Daoy (cell line): ENCODE measurements at places on chromosomes 3 and 15. TPM values are rescaled to one million over a fixed set of nuclear protein-coding genes. Genes with fewer than 3 reads are reported as not detected.
A peak's percentile ranks its signal among the peaks of the same experiment; 100 is the strongest.

The RTP4 gene
- 2.0 and 5.2 TPM in 2 replicates for total RNA-seq

The PXK gene
- 23.6 and 33.7 TPM in 2 replicates for total RNA-seq

The SLC15A2 gene
- 0.15 and 0.17 TPM in 2 replicates for total RNA-seq

- no peak for DNase-seq
Measured at GRCh38 chr3:30795176-30795575, 99.3 kb downstream of the GADL1 start.

- DNase-seq, result no peak
Measured at GRCh38 chr15:66858423-66859207, 156.6 kb downstream of the SMAD6 start.

DNA sequence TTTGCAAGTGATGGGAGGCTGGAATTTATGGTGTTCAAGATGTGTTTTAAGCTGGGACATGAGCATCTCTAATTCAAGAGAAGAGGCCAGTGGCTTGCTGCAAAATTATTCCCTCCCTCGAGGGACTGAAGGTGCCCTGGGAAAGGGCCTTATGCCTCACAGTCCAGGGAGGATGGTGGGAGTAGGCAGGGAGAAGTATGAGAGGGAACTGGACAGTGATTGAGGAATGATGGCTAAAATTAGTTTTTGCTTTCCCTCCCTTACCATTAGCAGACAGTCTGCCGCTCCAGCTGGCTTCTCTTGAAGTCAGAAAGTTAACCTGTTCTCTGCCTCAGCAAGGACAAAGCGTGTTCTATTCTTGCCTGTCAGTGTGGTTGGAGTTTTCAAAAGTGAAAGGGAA lies 139.8 kb upstream of the SEMA6D start:
- no peak for DNase-seq

GRCh38 chr3:14672588-14672987 lies 2.4 kb upstream of the C3orf20 start:
- no peak for DNase-seq

GRCh38 chr15:65414841-65415621 lies 7.7 kb downstream of the IGDCC4 start:
- peak; percentile 79 for DNase-seq

GRCh38 chr3:160112481-160112880 lies 112.7 kb upstream of the C3orf80 start:
- DNase-seq, result no peak

GRCh38 chr15:73902121-73903020 lies 23.9 kb upstream of the LOXL1 start:
- DNase-seq, result no peak
